Left ventricle myocardium inferior (tissue), 1 donor: ENCODE measurements at places on chromosomes 4 and X. TPM values are rescaled to one million over a fixed set of nuclear protein-coding genes. Genes with fewer than 3 reads are reported as not detected.

DNA sequence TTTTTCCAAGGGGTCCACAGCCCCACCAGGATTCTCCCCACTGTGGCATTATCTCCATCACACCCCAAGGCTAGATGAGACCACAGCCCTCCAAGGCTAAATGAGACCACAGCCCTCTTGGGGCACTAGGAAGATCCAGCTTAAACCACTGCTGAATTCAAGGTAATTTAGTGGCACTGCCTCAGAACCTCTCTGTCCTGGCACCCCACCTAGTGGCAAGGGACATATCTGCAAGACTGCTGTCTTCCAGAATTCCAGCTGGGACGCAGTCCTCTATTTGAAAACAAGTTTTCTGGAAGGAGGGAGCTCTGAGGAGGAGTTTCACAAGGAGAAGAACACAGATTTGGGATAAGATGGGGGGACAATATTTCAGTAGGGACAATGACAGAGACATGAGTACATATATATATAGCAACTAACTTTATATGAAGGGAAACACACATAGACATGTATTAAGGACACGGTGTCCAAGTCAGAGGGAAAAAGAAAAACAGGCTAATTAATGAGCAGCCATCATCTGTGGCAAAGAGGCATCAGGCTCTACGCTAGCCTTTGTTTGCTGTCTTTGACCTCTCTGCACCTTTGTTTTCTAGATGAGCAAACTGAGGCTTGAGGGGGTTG, 9.3 kb downstream of the CETN2 start:
- DNase-seq: no peak

- DNase-seq: no peak
These were observed 191.4 kb downstream of the ADAMTS3 start for GRCh38 chr4:72377491-72378194.

GRCh38 chr4:75325318-75325979, 188.8 kb downstream of the RCHY1 start:
- DNase-seq: no peak

DNA sequence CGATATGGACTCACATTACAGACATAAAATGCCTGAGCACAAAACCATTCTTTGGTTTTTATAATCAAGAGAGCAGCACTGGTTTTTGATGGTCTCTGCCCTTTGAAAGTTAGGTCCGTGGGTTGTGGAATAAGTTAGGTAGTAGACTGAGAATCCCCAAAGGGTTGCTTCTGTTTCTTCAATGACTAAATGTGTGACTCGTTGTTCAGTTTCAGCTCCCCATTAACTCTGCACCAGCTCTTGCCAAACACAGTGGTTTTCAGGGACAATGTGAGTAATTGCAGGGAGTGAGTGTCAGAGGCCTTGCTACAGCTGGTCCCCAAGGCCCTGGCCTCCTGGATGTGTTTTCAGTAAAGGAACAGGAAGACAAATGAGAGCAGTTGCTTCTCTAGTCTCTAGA, 24.8 kb downstream of the SMIM20 start:
- DNase-seq: peak; percentile 42

GRCh38 chrX:2513121-2513664, 12.4 kb upstream of the DHRSX start:
- DNase-seq: no peak

DNA sequence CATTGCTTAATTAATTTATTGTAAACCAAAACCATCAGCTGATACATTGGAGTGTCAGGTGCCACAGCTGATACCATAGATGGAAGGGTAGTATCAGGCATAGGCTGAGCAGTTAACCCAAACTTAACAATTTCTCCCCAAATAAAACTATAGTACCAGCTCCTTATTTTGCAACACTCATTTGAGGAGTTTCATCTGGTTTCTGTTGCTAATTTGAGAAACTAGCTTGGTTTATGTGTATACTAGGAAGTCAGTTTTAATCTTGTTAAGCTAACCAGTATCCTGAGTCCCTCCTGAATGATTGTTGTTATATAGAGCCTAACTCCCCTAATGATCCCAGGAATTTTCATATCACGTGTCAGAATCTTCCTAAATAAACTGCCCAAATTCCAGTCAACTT, 12.7 kb downstream of the DCAF16 start:
- no peak for DNase-seq

DNA sequence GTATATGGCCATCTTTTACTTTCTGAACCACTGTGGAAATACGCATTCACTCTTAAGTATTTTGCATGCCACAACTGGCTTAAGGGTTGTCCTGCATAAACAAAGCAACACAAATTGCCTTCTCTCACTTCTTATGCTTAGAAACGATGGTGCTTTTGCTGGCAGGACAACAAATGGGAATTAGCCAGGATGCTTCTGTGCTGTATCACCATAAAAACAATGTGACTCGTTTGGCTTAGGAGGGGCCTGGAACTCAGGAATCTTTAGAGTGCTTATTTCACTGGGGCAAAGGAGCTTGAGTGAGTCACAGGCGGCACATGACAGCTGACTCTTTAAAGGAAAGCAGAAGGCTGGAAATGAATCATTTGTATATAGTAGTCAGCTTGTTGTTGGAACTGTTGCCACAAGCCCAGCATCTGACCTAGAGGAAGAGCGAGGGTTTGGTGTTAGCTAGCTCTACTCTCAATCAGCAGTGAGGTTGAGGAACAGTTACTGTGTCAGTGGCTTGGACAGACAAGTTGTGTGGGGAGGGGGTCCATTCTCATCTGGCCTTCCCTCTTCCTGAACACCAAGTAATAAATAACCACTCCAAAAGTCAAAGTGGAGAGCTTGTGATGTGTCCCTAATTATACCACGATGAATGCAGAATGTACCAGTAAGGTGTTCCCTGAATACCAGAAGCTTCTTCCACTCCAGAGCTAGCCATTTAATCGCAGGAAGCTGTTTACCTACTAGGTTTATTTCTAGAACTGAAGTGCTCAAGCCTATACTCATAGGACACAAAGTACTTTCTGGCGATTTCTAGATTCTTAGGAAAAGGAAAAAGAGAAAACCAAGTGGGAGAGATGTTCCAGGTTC, 293.1 kb downstream of the CAMK2D start:
- DNase-seq: peak; percentile 55

GRCh38 chr4:7073526-7074390, 5.9 kb upstream of the GRPEL1 start:
- no peak for DNase-seq

GRCh38 chr4:8523766-8524165, 56.4 kb upstream of the GPR78 start:
- DNase-seq: no peak

GRCh38 chrX:44439242-44439794, 95.8 kb upstream of the EFHC2 start:
- no peak for DNase-seq

GRCh38 chr4:38780833-38781484, 1.8 kb downstream of the TLR10 start:
- DNase-seq: no peak

DNA sequence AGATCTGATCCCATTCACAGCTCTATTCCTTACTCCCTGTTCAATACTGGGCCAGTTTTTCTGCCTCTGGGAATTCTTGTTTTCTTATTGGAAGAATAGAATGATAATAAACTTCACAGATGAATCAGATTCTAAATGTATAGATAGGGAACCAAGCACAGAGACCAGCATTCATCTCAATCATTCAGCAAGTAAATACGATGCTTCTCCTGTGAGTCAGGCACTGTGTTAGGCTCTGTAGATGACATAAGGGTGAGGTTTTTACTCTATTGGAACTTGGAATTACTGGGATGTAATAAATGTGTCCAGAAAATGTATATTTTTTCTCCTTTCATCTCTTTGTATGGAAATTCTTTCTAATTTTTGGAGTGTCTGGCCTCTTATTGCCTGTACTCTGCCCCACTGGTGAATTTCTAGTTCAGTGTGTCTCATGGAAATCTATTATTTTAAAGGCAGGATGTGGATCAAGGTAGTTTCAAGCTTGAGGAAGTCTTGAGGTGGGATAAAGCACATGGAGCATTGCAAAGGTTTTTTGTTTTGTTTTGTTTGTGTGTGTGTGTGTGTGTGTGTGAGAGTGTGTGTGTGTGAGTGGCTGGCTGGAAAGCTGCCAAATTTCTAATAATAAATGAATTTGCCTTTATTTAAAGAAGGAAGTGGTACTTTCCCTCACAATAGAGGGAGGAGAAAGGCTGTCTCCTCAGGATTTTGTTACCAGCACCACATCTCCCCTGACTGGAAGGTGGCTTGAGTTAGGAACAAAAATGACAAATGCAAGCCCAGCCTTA, 117.9 kb upstream of the HS3ST1 start:
- no peak for DNase-seq

DNA sequence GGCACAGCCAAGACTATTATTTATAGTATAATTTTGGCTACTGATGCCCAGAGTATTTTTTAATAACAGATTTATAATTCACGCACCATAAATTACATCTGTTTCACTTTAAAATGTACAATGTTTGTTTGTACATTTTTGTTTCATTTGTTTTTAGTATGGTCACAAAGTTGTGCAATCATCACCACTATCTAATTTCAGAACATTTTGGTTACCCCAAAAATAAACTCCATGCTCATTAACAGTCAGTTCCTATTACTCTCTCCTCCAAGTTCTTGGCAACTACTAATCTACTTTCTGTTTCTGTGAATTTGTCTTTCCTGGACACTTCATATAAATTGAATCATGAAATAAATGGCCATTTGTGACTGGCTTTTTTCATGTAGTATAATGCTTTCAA, 176.7 kb downstream of the SH3BGRL start:
- DNase-seq: no peak

GRCh38 chr4:110190249-110190648, 8.2 kb downstream of the ELOVL6 start:
- DNase-seq: no peak

DNA sequence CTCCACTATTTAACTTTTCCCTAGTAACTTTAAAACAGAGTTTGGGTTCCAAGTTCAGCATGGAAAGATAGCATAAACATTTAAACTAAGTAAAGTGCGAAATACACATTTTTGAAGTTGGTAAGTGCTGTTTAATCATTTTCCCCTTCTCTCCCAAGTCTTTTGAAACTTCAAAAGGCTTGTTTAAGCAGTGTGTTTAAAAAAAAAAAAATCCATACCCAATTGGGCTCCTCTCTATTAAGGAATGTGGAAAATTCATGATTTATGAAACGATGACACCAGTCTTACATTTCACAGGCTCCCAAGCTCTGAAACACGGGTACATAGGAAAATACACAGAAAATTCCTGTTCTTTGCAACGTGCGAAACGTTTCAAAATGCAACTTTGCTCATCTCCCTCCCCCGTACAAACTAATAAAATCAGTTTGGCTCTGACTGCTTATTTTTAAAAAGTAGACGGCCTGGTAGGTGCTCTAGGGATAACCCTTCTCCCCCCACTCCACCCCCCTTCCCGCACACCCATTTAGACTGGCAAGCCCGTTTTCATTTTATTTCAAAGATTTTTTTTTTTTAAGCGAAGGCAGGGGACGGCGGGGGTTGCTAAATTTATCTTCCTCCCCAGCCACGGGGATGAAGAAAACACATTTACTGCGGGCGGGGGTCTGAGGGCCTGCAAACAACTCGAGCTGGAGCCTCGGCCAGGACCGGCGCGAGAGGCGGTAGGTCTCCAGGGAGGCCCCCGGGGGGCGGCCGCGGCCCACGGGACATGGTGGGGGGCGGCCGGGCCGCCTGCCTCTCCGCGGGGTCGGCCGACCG, 786 bp upstream of the ZFX start:
- DNase-seq: no peak

DNA sequence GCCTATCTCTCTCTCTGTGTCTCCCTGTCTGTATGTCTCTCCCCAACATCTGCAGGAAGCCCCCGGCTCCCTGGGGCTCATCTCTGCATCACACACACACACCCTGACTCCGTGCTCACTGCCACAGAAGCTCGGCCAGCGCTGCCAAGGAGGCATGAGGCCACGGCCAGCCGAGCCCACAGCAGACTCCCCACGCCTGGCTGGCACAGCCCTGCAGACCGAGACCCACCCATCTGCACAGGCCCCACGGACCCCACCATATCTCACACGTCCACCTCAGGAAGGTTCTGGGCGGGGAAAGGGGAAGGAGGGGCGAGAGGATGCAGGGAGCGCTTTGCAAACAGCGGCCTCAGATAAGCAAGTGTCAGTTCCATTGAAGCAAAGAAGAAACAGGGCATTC, 28.5 kb upstream of the SLC25A6 start:
- DNase-seq: no peak

GRCh38 chr4:98430708-98431403, 169.7 kb downstream of the RAP1GDS1 start:
- no peak for DNase-seq

DNA sequence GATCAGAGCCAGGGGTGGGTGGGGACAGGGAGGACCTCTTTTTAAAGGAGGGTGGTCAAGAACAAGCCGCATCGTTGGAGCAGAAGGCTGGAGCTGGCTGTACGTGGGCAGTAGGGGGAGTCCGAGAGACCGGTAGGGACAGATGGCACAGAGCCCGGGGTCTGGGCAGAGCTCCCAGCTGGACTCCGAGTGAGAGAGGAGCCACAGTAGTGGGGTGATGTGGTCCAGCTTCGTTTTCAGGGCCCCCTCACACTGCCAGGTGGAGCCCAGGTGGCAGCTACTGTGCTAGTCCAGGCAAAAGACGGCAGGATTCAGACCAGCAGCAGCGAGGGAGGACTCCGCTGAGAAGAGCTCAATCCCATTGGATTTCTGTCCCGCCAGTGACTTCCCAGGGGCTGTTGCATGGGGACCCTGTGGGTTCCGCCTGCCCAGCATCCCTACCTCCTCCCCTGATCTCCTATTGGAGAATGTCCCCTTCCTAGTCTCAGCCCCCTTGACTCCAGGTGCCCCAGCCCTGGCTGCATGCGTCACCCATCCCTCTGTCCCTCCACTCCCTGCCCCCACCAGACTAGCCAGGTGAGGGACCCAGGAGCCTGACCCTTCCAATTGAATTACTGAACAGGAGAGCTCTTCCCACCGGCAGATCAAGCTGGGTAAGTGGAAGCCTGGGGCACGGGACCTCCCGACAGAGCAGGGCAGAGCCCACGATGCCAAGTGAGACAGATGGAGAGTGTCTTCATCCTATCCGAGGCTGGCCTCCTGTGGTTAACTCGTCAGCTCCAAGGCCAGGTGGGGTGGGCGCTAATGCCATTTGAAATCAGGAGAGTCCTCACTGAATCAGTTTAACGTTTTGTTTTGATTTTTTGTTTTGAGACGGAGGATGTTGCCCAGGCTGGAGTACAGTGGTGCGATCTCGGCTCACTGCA, 2.9 kb downstream of the ARHGAP4 start:
- peak; percentile 79 for DNase-seq

- no peak for DNase-seq
These were observed 63.1 kb downstream of the NPY2R start for GRCh38 chr4:155271557-155271956.

- no peak for DNase-seq
These were observed 781.1 kb downstream of the RAB28 start for GRCh38 chr4:12703036-12703435.

GRCh38 chr4:176875446-176875930, 82.8 kb upstream of the VEGFC start:
- DNase-seq: no peak

- DNase-seq: no peak
These were observed 33.4 kb upstream of the PHKA2 start for GRCh38 chrX:19017271-19017670.

- no peak for DNase-seq
These were observed 242.2 kb upstream of the CTSO start for GRCh38 chr4:156195914-156196313.

- no peak for DNase-seq
These were observed 22.2 kb downstream of the IQCM start for GRCh38 chr4:149793459-149793858.

FDCSP gene
- total RNA-seq: not detected

DUX4 gene
- not detected for total RNA-seq

SEC24D gene
- total RNA-seq: 10.5 TPM

C4orf36 gene
- total RNA-seq: 0.96 TPM

PDE5A gene
- 8.2 TPM for total RNA-seq

RBM46 gene
- not detected for total RNA-seq

SCD5 gene
- 4.5 TPM for total RNA-seq

LAMP2 gene
- 54.7 TPM for total RNA-seq

PPP4R3C gene
- not detected for total RNA-seq
